ENCODE measurements at places on chromosomes 1 and 21.

- no peak for DNase-seq
These were observed 70.2 kb upstream of the PDE4B start for GRCh38 chr1:65722461-65722860.

GRCh38 chr1:186225096-186225495, 150.0 kb downstream of the TPR start:
- no peak for DNase-seq

DNA sequence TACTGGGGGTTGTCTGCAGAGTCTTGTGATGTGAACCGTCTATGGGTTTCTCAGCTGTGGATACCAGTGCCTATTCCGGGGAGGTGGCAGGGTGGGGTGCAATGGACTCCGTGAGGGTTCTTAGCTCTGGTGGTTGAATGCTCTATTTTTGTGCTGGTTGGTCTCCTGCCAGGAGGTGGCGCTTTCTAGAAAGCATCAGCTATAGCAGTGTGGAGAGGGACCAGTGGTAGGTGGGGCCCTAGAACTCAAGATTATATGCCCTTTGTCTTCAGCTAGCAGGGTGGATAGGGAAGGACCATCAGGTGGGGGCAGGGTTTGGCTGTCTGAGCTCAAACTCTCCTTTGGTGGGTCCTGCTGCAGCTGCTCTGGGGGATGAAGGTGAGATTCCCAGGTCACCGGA, 127.3 kb upstream of the PLD5 start:
- no peak for DNase-seq

- no peak for DNase-seq
These were observed 590.6 kb downstream of the MATN1 start for GRCh38 chr1:30132602-30133286.

All from NCI-H187 (cell line).